ENCODE measurements at places on chromosomes 1 and 21. TPM values are rescaled to one million over a fixed set of nuclear protein-coding genes. Genes with fewer than 3 reads are reported as not detected.

TAS1R1 gene
- total RNA-seq: not detected

CFAP74 gene
- not detected for total RNA-seq

ASPM gene
- total RNA-seq: 62.1 TPM

TADA1 gene
- total RNA-seq: 15.1 TPM

KRTAP11-1 gene
- total RNA-seq: not detected

ITLN2 gene
- total RNA-seq: not detected

ZNF648 gene
- total RNA-seq: not detected

NPHP4 gene
- 5.4 TPM for total RNA-seq

HAO2 gene
- total RNA-seq: not detected

SLC37A1 gene
- total RNA-seq: 1.7 TPM

- DNase-seq: no peak
Measured at GRCh38 chr1:40903106-40903505, 40.9 kb upstream of the CITED4 start.

DNA sequence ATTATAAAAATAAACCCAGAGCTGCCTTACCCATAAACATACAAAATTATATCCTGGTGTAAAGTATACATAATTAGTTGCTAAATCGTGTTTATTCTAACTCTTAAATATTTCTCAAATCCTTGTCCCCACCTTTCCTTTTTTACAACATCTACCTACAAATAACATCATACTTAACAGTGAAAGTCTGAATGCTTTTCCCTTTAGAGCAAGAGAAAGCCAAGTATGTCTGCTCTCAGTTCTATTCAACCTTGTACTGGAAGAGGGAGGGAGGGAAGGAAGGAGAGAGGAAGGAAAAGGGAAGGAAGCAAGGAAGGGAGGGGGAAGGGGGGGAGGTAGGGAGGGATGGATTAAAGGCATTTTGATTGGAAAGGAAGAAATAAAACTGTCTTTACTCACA lies 14.6 kb downstream of the DOCK7 start:
- no peak for DNase-seq

DNA sequence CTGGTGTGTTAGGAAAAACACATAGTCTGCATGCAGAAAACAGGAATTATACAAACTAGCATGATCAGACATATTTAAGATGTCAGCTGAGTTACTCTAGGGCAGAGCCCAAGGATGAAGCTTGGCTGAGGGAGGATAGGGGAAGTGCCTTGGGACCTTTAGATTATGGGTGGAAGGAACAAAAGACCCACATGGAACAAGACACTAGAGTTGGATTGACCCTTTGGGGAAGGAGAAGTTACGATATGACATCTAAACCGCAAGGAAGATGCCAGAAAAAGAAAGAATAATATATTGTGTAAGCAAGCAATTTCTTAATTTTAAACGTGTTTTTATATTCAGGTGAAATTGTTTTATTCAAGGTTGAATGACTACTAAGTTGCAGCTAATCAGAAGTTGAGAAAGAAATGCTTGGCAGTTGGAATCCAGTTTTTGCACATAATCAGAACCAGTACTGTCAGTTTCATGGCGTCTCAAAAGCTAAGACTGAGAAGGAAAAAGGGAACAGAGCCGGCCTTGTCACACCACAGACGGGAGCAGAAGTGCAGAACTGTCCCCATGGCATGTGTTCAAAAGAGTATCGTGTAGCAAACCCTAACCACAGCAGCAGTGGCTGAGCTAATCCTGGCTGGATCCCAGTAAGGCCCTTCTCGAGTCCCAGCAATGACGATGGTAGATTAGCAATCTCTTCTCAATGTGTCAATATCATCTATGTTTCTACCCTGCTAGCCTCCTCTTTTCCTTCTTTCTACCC lies 31.2 kb upstream of the IFNAR2 start:
- peak; percentile 61 for DNase-seq

DNA sequence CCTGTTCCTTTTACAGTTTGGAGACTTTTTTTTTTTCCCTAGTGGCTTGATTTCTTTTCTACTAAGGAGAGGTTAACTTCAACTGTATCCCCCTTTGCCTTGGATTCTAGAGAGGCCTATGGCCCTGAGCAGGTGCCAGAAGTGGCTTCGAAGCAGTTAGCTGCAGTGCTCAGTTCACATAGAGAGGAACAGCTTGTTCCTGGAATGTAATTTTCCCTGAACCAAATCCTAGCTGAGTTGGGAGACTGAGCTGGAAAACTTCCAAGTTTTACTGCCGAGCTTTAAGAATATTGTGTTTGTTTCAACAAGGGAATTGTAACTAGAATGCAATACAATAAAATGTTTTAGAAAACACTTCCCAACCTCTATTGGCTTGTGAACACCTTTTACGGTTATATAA lies 17.5 kb downstream of the RD3 start:
- DNase-seq: no peak

DNA sequence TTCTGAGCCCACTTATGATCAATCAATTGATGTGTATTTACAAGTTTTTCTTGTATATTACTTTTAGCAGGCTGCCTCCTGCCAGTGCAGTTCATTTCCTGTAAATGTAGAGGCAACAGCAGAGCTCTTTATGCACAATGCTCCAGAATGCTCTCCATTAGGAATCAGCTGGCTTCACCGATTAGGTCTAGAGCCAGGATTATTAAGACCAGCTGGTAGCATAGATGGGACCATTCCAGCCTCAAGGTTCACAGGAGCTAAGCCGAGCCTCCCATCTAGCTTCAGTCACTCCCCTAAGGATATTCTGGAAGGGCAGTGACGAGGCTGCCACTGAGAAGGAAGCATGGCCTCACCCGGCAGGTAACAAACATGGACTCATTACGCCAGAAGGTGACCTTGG lies 36.8 kb downstream of the DHRS3 start:
- DNase-seq: no peak

- DNase-seq: no peak
Measured at GRCh38 chr1:92817137-92817697, 14.6 kb upstream of the RPL5 start.

GRCh38 chr1:36572906-36573305 lies 90.2 kb upstream of the CSF3R start:
- DNase-seq: no peak

GRCh38 chr1:55813618-55814017 lies 598.5 kb upstream of the USP24 start:
- DNase-seq: peak; percentile 48

DNA sequence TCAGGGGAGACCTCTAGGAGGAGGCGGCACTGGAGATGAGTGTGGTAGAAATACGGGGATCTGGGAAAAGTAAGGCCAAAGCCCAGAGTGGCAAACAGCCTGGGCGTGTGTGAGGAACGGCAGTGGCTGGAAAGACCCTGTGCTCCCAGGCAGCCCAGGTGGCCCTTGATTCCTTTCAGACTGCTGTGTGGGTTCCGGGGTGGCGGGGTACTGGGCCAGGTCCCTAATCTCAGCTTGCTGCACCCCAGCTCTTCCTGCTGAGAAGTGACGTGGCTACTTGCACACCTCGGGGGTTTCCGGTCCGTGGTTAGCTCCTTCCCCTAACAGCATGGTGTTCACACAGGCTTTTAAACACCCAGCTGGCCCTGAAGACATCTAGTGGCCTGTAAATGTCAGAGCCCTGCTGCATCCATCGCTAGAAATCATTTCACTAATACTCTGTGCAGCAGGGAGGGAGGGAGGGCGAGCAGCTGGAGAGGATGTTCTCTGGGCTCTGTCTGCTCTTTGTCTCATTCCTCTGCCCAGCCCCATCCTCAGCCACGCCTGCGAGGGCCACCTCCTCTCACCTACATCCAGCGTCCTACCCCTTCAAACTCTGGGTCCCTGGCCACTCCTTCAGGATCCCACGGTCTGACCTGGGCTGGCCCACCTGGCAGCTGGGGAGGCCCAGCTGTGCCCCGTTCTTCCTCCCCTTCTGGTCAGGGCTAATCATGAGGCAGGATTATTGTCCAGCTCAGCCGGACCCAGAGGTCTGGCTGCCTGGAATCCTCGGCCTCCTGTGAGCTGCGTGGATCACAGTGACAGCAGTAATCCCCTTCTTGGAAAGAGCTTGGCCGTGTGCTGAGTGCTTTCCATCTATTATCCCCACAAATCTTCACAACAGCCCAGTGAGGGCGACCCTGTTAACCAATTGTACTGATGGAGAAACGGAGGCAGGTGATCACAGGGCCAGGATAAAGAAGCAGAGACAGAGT lies 7.2 kb downstream of the ZDHHC18 start:
- DNase-seq: no peak

DNA sequence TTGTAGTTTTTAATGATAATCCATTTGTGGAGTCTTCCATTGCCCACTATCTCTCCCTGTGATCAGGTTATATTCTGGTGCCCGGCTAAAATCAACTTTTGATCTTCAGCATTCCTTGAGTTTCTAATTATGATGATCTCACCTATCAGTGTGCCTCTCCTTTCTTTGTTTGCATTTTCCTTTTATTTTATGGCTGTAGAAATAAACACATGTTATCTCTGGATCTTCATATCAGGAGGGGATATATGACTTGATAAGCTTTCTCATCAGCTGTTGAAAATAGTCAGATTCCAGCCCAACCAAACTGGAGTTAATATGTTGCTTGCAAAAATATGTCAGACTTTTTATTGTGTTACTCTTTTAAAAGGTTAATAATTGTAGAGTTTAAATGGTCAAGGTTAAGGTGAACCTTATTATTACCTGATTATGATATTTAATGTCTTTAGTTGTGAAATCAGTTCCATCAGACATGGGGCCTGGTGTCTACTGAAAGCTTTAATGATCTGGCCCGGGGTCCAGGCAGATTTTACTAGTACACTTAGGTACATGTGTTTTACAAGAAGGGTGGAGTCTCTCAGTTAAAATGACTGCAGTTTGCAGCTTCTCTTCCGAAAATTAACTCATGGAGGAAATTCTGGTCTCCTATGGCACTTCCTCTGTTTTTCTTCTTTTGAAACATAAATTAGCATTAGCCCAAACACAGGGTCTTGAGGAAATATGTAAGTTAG lies 12.8 kb downstream of the KRTAP24-1 start:
- DNase-seq: no peak

DNA sequence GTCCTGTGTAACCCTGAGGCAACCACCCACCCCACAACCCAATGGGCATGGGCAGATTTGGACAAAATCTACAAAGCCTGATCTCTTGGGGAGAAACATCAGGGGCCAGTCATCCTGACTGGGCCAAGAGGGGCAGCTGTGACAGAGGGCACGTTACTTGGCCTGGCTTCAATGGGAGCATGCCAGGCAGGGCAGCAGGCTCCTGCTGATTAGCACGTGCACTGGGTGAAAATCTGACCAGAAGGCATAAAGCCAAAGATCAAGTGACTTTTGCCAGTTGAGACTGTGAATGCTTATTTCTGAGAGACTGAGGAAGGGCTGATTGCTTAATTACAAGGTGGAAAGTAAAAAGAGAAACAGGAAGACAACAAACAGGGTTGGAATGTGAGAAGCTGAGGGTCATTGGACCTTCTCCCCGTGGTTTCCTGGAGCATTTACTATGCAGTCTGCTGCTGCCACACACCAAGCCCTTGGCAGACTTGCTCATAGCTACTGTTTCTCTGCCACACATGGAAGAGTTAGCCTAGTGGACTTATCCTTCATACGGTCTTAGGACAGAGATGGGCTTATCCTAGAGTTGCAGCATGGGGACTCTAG lies 39.8 kb upstream of the TNR start:
- DNase-seq: peak; percentile 32

- DNase-seq: no peak
Measured at GRCh38 chr21:23223882-23224281, 2225.7 kb downstream of the NCAM2 start.

DNA sequence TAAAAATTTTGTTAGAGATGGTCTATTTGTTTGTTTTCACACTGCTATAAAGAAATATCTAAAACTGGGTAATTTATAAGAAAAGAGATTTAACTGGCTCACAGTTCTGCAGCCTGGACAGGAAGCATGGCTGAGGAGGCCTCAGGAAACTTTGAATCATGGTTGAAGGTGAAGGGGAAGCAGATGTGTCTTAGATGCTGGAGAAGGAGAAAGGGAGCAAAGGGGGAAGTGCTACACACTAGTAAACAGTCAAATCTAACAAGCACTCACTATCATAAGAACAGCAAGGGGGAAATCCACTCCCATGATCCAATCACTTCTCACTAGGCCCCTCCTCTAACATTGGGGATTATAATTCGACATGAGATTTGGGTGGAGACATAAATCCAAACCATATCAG lies 76.8 kb upstream of the COL24A1 start:
- no peak for DNase-seq

DNA sequence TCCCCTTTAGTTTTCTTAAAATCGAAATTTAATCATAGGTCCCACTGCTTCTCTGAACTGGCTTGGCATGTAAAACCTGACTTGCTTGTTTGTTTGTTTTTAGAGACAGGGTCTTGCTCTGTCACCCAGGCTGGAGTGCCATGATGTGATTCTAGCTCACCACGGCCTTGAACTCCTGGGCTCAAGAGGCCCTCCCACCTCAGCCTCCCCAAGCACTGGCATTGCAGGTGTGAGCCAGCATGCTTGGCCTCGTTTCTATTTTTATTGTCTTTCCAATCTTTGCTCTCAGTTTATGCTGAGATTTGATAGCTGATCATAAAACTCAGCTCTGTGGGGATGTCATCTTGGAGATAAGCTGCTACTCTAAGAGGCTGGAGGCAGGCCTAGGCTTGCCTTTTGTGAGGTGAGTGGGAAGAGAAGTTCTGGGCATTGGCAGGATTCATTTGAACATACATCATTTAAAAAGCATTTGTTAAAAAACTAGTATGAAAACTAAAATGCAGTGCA lies 51.5 kb upstream of the GCLM start:
- no peak for DNase-seq

GRCh38 chr1:187836557-187836956 lies 1007.8 kb downstream of the PLA2G4A start:
- no peak for DNase-seq

DNA sequence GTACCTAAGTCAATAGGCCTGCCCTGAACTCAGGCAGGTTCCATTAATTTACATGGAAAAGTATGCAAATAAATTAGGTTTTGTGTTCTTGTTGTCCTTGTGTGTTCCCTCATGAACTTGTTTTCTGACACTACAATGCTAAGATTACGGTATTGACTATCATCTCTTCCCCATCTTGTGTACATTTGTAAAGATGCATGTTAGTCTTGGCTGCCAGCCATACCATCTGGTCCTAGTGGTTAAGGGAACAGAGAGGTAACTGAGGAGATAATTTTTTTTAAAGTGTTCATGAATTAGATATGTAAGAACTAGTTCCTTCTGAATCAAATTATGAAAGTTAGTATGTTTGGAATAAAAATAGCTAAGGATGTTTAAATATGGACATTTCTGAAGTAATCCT lies 167.6 kb upstream of the ADAMTS5 start:
- DNase-seq: no peak

All from M059J (cell line).